Stimulated activated naive CD4-positive, alpha-beta T cell treated with Interleukin-2 at 50 U/mL for 16 hours (primary cell): ENCODE measurements at places on chromosomes 1 and 21.

- DNase-seq, result no peak
Observed at GRCh38 chr1:37432716-37433115, 41.7 kb upstream of the ZC3H12A start.

GRCh38 chr1:8194481-8195227 is 123.3 kb upstream of the SLC45A1 start:
- DNase-seq, result no peak

DNA sequence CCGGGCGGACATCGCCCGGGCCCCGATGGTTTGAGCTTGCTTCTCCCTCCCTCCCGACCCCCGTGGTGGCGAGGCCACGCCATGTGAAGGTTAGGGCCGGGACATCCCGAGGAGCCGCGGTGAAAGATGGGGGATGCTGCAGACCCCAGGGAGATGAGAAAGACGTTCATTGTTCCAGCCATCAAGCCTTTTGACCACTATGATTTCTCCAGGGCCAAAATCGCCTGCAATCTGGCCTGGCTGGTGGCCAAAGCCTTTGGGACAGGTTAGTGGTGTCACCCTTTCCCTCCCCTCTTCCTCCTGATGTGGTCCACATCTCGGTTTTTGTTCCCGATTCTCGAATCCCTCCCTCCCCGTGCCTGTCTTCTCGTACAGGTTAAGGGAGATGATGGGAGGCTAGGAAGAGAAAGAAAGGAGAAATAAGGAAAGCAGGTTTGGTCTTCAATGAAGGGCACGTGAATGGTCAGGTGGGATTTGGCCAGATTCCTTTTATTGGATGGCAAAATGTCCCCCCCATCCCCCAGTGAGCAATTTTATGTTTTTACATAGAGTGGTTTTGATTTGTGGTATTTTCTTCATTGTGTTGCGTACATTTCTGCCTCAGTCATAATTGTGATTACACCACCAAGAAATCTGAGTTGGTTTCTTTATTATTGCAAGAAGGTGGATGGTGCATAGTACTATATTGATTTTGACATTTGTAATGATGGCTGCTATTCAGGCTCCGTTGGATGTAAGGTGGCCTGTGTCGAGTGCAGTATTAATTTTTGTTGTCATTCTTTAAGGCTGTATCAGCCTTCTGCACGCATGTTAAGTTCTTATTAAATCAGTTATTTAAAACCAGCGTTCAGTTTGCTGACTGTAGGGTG is 1.2 kb downstream of the CAMSAP2 start:
- no peak for DNase-seq

DNA sequence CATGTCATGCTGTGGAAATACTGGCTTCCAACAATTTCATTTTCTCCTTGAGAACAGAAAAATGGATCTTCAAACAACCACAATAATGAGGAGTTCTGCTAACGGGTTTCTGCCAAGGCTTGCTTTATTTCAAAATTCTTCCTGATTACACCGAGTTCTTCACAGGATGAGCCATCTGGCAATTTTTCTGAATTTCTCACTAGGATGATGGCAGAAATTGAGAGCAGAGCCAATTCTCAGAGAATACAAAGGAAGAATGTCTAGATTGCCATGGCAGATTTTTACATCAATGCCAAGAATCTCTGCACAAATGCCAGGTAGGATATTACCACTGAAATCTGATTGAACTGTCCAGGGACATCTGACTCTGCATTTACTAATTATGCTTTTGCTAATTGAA is 619.0 kb upstream of the CHRM3 start:
- no peak for DNase-seq

DNA sequence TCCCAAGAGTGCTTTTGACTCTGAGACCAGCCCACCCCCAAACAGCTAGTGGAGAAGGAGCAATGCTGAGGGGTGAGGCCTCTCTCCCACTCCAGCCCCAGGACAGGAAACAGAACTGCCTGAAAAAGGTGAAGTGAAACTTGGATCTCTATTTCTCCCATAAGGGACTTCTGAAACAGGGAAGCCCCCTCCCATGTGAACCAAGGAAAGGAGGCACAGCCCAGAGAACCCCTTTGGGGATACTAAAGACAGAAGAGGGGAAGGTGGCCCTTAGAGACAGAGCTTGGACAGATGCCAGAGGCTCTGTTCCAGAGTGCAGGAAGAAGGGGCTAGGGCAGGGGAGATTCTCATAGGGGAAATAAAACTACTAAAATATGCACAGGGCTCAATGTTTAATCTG is 2.9 kb downstream of the TNFAIP8L2 start:
- DNase-seq, result no peak

GRCh38 chr1:38776466-38777065 is 83.0 kb downstream of the RRAGC start:
- no peak for DNase-seq

DNA sequence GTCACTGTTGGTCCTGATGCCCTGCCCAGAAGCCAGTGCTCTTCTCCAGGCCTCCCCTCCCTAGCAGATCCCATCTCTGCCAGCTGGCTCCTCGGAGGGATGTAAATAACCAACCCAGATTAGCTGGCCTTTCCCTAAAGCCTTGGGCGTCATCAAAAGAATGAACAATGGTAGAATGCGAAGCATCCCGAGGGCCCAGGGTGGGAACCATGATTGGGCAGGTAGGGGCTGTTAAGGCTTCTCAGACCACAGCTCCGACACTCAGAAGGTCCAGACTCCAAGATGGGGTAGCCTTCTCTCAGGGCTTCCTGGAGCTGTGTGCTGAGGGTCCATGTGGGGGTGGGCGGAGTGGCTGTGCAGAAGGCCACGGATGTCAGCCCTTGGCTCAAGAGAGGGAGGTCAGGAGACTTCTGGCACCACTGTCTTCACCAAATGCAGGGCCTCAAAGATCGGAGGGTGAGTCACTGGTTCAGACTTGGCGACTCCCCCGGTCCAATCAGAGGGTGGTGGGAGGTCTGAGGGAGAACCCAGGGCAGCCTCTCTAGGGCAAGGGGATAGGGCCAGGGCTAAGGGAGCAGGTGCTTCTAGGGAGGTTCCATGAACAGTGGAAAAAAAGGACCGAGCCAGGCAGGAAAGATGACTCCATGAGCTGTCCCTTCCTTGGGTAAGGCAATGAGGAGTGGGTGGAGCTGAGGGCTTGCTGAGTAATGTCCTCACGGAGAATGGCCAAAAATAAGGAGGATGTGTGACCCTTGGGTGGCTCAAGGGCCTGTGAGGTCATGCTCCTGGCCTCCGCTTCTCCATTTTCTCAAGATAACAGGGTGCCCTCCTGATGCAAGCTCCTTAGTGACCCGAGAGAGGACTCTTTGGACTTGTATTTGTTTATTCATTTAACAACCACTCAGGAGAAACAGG is 58.4 kb upstream of the EPS8L3 start:
- DNase-seq, result no peak

DNA sequence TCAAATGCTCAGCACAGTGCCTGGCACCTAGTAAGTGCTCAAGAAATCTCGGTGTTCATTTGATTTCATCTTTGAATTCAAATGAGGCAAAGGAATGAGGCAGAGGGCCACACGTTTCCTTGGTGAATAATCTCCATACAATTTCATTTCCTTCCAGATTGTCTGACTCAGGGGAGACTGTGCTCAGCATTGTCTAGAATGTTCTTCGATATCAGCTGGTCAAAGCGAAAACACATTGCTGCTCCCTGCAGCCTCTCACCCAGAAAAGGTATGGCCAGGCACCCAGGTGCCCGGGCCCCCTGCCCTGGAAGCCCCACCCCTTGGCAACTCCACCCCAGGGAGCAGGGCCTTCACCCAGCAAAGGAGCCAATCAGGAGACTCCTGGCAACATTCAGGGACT is 55.8 kb downstream of the FBXO2 start:
- no peak for DNase-seq

DNA sequence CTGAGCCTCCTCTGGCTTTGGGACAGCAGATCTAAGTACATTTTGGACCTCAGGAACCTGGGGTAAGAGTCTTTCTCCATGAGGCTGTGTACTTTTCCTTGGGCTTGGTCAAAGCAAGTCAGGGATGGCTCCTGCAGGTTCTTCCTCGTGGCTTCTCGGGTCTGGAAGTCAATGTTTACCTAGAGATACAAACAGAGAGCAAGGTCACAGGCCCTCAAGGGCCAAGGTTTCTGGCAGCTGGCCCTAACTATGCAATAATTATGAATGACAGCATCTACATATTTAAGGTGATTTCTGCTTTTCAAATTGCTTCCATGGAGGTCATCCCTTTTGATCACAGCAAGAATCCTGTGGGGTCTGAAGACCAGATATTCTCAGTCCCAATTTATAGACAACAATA is 37.6 kb downstream of the RGS8 start:
- no peak for DNase-seq

DNA sequence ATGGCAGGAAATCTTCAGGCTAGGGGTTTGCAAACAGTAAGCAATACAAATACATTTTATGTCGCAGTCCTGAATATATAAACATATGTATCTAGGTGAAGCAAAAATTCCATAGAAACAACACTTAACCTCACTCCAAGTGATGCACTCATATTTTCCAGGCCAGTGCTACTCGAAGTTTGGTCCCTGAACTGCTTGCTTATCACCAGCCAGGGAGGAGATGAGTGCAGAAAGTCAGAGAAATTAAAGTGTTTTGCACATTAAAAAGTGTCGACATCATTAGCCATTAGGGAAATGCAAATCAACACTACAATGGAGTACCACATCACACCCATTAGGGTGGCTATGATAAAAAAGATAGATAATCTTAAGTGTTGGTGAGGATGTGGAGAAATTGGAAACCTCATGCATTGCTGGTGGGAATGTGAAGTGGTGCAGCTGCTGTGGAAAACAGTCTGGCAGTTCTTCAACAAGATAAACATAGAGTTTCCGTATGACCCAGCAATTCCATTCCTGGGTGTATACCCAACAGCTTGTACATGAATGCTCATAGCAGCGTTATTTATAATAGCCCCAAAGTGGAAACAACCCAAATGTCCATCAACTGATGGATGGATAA is 70.5 kb upstream of the CSF1 start:
- DNase-seq, result no peak

GRCh38 chr1:228405979-228406228 is 731 bp downstream of the TRIM11 start:
- DNase-seq, result no peak

- DNase-seq, result no peak
Observed at GRCh38 chr1:54362881-54363340, 43.3 kb downstream of the SSBP3 start.

DNA sequence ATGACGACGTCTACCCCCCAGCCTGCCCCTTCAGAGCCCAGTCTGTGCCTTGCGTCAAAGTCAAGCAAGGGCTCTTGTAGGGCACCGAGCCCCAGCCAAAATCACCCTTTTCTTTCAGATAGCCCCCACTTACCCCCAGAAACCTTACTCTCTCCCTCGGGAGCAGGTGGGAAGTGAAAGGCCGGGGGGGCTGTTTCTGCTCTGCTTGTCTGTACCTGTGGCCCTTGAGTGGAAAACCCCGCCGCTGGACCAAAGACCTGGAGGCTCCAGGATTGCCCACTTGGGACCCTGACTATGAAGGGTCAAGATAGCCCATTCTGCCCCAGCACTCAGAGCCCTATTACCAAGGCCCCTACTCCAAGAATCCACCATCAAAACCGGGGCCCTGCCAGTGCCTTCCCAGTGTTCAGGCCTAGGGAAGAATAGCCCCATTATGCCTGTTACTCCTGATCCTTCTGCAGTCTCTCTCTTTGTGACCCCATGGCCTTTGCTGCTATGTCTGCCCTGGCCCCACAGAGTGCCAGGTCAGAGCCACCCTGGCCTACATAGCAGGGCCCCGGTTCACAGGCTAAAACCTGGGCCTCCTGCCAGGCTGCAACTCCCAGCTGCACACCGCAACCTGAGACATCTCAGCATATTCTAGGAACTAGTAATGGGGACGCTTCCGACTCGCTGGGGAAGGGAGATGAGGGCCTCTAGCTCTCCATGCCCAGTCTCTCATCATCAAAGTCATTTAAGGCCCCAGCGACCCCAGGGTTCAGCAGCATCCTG is 22.2 kb upstream of the HPDL start:
- no peak for DNase-seq
